ENCODE measurements at places on chromosomes 4 and X.

- no peak for DNase-seq
Measured at GRCh38 chr4:142660728-142661127, 185.4 kb downstream of the INPP4B start.

DNA sequence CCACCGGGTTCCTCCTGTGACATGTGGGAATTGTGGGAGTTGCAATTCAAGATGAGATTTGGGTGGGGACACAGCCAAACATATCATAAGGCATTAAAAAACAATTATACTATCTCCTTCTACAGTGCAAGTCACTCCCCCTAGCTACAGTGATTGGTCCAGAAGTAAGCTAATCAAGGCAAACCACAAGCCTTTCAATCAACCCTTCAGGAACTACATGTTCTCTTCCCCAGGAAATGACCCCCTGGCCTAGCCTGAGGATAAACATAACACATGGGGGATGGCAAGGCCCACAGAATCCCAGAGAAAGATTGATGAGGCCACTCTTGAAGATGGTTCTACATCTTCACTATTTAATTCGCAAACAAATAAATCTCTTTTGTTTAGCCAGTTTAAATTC lies 25.2 kb upstream of the FAM241A start:
- DNase-seq = peak; percentile 46

- no peak for DNase-seq
Measured at GRCh38 chr4:1988327-1988724, 20.4 kb downstream of the NELFA start.

GRCh38 chr4:79358438-79358837 lies 32.6 kb upstream of the NAA11 start:
- no peak for DNase-seq

DNA sequence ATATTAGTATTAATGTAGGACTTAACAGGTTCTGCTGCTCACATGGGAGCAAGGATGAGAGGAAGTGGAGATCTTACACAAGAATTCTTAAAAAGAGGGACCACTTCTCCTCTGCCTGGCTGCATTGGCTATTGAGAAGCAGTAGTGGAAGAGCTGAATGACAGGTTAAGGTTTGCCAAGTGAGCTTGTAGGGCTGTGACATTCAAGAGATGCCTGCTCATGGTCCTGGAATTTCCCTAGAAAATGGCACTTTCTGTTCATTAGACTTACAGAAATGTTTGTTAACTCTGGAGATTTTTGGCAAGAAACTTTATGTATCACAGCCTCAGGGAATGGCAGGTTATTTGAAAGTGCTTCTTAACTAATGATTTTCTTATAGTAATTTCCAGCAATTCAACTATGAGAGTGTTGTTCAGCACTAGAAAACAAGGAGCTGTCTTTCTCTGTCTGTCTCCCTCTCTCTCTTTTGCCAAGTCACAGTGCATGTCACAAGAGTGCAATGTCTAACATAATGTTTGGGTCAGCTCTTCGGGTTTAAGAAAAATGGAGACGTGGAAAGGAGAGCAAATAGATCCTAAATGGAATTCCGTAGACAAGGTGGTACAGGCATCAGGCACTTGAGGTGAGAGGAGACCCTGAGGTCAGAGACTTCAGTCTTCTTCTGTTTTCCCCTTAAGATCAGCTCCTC lies 8.3 kb upstream of the NAP1L5 start:
- DNase-seq = no peak

DNA sequence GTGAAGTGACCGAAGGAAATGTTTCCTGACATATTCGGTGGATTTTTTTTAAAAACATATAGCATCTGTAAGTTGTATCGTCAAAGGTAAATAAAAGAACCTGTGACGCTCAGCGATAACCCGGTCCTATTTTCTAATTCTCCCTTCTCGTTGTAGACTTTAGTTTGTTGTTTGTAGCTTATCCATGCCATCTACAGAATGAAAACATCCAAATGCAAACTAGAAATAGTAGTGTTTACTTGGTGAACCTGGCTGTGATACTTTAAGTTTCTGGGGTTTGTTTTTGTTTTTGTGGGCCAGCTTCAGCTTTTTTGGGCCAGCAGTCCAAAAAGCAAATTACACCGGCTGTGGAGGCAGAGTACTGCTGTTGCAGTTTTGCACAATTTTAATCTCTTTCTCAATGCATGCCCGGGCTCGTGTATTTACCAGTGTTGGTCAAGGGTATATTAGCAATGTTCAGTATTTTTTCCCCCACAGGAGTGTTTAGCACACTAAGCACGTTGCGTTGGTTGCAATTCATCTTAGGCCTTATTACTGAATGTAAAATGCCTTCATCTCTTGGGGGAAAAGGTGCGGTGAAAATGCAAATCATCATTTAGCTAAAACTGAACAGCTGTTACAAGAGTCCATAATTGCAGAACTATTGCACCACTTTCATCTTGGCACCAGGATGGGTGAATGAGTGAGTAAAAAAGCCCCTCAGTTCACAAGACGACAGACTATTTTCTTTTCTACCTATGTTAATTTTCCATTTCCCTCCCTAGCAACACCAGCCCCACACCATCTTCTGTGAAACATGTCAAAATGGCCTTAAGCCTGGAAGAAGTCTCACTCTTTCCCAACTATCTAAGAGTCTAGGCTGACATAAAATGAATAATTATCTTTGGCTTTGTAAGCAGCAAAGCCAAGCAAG lies 1.7 kb upstream of the CNOT6L start:
- peak; percentile 37 for DNase-seq

GRCh38 chr4:68372588-68372987 lies 22.7 kb upstream of the YTHDC1 start:
- DNase-seq = peak; percentile 14

GRCh38 chr4:87219632-87220093 lies 755 bp downstream of the KLHL8 start:
- peak; percentile 61 for DNase-seq

- DNase-seq = no peak
Measured at GRCh38 chr4:152910521-152910920, 25.6 kb upstream of the FHDC1 start.

DNA sequence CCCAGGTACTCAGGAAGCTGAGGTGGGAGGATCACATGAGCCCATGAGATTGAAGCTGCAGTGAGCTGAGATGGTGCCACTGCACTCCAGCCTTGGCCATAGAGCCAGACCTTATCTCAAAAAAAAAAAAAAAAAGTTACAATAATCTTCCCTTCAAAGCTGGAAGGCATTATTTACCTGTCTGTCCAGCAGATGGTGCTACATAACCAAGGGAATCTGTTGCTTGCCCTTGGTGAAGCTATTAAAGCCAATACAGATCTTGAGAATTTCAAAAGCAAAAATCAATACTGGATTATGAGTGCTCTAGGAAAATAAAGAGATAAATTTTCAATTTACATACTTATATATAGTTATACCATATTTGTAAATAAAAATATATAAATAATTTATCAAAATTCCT lies 25.9 kb downstream of the PKD2 start:
- DNase-seq = peak; percentile 65

- DNase-seq = no peak
Measured at GRCh38 chrX:131703646-131704045, 159.8 kb downstream of the OR13H1 start.

DNA sequence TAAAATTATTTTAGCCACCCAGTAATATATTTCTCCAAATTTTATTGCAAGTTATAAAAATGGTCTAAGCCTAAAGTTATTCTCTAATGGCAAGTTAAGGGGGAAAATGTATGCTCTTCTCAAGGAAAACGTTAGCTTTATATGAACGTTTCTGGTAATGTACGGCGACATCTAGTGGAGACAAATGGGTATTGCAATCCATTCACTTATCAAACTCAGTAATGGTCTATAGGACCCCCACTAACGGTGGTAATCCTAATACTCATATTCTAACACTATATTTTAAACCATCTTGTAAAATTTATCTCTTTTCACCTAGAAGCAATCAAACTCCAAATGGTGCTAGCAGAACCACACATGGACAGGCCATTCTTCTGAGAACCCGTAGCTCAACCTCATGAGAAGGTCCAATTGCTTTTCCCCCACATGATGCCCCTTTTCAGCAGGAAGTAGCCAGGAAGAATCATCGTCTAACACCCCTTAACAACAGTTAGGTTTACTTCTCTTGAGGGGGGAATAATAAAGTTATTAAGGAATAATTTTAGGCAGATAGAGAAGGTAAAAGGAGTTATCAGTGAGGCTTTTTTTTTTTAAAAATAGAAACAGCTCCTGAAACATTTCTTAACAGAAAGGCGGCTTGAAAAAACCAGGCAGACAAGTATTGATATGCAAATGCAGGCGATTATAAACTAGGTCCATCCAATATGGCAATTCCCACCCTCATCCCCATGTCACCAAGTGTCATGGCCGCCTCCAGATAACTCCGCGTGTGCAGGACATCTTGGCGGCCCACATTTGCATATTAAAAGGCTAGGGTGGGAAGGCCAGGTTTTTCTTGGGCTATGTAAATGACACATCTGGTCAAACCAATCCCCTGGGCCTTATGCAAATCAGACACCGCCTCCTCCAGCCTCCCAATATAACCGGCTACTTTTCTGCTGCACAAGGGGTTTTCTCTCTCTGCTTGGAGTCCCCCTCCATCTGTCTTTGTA lies 35.0 kb downstream of the NUDT11 start:
- DNase-seq = peak; percentile 51

GRCh38 chr4:4334798-4335520 lies 44.9 kb downstream of the ZBTB49 start:
- DNase-seq = peak; percentile 67

DNA sequence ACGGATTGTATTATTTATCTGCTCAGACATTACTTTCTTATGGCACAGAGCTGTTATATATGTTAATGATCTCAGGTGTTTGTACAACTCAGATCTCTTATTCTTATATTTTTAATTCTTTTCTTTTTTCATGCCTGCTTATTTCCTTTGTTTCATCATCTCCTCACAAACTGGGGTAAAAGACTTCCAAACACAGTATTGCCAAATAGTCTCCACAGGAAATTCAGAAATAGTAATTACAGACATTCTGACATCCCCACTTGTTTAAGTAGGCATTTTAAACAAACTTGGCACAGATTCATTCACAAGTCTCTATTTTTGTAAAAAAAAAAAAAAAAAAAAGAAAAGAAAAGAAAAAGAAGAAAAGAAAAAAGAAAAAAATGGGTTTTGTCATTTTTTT lies 129.7 kb upstream of the USP38 start:
- DNase-seq = no peak

DNA sequence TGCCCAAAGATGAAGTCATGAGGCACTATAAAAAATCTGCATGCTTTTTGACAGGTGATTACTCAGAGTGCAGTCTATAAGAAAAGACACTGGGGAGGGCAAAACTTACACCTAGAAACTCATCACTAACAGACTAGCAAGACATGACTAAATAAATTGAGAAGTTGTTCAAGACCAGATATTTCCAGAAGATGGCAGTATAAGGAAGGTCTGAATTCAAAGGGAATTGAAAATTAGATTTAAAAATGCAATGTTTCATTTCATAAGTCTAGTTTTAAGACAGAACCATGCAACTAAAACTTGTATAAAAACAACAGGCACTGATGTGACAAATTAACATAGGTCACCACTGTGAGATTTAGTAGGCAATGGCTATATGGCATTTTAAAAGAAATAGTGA lies 232.5 kb upstream of the POF1B start:
- peak; percentile 32 for DNase-seq

- no peak for DNase-seq
Measured at GRCh38 chrX:140165849-140166248, 200.5 kb upstream of the CXorf66 start.

GRCh38 chrX:20352504-20352903 lies 85.8 kb upstream of the RPS6KA3 start:
- no peak for DNase-seq

GRCh38 chr4:169270810-169271691 lies at the start of gene SH3RF1:
Gene SH3RF1 (minus strand): TSS chr4:169270956. CDS start chr4:169269212, 1,744 bp downstream.
- peak; percentile 85 for DNase-seq

DNA sequence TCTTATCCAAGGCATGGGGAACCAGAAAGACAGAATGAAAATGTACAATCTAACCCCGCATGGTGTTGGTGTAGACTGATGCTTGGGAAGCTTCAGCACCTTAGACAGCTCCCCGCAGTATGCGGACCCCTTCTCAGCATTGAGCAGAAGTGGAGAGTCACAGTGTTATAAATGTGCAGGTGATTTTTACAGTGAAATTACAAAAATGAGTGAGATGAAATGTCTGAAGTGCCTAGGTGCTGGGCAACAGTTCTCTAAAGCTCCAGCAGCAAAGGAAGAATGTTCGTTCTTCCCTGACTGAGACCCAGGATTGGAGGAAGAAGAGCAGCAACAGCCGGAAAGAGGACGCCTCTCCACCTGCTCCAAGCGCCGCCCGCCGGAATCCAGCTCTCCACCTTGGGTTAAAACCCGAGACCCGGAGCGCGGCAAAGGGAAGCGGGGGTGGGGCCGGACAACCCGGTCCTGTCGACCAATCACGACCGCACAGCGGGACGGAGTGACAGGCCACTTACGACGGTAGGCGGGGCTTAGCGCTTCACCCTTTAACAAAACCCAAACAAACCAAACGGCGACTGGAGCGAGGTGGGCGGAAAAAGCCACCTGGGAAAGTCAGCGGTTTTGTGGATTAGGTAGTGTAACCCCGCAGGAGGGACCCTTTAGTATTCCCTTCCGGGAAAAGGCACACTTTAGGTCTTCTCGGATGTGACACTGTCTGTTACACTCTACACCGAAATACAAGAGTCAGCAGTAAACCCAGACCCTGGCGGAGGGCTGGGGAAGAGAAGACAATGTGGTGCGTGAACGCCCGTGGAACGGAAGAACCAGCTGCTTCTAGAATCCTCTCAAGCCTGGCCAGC lies at the start of gene GLRA3:
GLRA3 (minus strand) TSS at position 403 of the 857 bp plus-strand sequence. CDS start 436 bp downstream, outside the sequence.
- DNase-seq = peak; percentile 30

DNA sequence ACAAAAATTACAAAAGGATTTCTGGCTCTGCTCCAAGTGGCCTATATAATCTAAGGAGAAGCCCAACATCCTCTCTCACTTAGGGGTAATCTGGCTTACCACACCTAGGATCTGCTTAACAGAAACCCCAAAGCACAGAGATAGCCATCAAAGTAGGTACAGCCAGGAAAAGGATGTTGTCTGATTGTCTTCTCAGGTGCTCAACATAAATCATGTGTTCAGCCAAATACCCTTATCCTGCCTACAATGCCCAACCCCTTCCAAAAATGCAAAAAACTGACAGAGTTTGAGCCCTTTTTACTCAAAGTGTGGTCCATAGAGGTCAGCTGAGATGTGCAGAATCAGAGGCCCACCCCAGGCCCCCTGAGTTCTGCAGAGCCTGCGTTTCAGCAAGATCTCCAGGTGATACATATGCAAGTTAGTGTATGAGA lies 53.9 kb downstream of the PPM1K start:
- DNase-seq = no peak
